NCI-H1694 treated with DMSO at 0.1 percent for 48 hours (cell line): ENCODE measurements at places on chromosomes 1 and 21.

- no peak for DNase-seq
Observed at GRCh38 chr1:37317870-37318467, 156.4 kb upstream of the ZC3H12A start.

- no peak for DNase-seq
Observed at GRCh38 chr1:116748272-116748671, 6.0 kb upstream of the CD2 start.

- DNase-seq, result no peak
Observed at GRCh38 chr1:77513839-77514763, 168.4 kb downstream of the ZZZ3 start.

- DNase-seq, result no peak
Observed at GRCh38 chr1:234163267-234163919, 209.9 kb upstream of the COA6 start.

DNA sequence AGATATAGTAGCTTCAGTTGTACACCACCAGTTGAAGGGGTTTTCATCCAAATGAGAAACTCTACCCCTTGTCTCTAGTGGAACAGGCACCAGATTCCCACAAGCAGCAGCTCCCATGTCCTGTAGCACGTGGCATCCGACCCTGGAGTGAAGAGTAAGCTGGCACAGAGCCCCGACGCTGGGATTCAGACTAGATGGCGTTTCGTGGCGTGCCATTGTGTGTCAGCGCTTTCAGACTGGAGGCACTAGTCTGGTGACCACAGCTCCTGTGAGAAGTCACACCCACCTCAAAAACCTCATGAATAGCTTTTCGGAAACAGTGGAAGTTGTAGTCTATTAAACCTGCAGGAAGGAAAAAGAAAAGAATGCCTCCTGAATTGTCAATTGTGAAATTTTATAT is 20.2 kb downstream of the RRAGC start:
- no peak for DNase-seq

DNA sequence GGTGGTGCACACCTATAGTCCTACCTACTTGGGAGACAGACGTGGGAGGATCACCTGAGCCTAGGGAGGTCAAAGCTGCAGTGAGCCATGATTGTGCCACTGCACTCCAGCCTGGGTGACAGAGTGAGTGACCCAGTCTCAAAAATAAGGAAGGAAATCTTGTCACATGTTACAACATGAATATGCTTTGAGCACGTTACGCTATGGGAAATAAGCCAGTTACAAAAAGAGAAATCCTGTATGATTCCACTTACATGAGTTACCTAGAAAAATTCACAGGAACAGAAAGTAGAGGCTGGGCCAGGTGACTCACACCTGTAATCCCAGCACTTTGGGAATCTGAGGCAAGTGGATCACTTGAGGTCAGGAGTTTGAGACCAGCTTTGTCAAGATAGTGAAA is 6.7 kb upstream of the PADI6 start:
- DNase-seq, result no peak

- no peak for DNase-seq
Observed at GRCh38 chr1:14592004-14592631, 6.4 kb upstream of the KAZN start.

DNA sequence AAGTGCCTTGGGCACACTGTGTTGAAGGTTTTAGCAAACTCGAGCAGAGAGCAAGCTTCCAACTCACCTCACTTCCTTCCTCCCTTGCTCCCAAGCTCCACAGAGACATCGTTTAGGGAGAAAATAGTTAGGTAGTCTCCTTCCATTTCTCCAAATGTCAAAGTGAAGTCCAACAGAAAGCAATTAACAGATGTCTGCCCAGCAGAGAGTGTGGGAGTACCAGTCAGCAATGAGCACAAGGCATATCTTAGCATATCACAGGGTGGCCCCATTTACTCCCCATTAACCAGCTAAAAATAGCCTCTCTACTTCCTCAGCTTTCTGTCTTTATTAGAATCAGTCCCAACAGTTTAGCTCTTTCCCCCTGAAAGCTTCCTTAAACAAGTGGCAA is 334.2 kb upstream of the CAMK1G start:
- DNase-seq, result peak; percentile 6
